ENCODE measurements at places on chromosomes 7 and 10. TPM values are rescaled to one million over a fixed set of nuclear protein-coding genes. Genes with fewer than 3 reads are reported as not detected.

DNA sequence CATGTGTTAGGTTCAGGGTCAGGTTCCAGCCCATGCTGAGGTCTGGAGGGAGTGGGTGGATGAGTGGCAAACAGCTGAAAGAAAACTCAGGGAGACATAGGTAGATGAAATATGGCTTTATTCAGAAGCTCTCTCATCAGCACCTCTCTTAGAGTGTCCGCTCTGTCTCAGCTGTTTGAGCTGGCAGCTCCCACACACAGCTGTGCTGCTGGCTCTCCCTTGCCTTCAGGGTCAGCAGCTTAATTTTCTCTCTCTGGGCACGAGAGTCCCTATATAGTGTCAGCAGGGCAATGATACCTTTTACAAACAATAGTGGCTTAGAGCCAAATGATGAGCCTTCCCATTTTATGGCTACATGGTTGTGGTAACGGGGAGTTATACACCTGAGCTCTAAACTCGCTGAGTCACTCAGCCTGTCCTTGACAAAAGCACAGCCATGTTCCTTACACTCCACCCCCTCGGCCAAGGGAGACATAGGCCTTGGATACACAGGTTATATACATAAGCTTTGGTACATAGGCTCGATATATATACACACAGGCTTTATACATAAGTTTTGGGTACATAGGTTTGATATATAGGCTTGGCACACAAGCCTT lies 10.4 kb downstream of the RNF133 start:
- DNase-seq = no peak

GRCh38 chr7:140062118-140062527 lies 628 bp downstream of the PARP12 start:
- DNase-seq = peak; percentile 30

DNA sequence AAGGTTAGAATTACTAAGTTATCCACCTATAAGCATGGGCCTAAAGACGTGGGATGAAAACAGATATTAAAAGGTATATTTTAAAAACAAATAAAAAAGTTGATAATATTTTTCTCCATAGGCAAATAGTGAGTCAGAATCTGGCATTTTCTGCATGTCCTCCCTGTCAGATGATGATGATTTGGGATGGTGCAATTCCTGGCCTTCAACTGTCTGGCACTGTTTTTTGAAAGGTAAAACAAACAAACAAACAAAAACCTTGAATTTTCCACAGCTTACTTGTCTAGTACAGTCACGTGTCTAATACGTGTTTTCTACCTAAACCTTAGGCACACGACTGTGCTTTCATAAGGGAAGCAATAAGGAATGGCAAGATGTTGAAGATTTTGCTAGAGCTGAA lies 17.4 kb downstream of the HBP1 start:
- DNase-seq = no peak

GRCh38 chr7:29878081-29878688 lies 71.9 kb downstream of the WIPF3 start:
- DNase-seq = peak; percentile 66

GRCh38 chr7:91915401-91916050 lies 25.1 kb upstream of the AKAP9 start:
- no peak for DNase-seq

DNA sequence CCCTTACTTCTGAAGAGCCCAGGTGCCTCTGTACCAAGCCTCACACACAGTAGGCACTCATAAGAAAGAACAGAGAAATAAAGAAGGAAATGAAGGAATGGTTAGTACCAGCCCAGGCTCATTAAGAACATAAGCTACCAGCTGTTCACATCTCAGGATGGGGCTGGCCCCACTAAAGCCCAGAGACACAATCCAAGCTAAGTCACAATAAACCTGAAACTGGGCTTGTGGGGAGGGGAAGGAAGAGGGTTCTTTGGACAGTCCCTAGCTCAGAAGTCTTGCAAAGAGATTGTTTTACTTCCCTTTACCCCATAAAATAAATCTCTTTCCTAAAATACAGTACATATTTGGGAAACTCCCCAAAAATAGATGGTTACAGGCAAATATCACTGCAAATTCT lies 24.3 kb downstream of the FBXW4 start:
- no peak for DNase-seq

DNA sequence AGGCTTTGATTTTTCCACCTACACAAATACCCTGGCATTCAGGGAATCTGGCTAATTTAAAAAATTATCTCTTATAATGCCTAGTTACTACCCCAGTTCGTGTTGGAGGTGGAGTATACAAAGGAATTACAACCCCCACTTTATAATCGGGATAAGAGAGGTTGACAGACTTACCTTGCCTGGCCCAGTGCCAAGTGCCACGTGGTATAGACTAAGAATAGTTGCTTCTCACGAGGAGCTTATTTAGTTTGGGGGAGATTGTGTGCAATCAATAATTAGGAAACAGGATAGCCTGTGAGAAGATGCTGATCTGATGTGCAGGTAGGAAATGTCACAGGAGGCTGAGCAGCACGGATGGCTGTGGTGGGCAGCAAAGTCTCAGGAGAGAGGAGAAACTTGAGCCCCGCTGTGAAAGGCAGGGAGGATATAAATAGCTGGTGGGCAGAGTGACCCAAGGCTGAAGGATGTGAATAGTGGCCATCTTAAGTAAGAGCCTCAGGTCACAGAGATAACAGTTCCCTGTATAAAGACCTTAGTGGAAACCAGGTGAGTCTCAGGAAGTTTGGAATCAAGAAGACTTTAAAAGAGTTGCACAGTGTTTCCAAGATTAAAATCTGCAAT lies 11.3 kb upstream of the ATXN7L1 start:
- no peak for DNase-seq

GRCh38 chr7:121080913-121081326 lies 92.4 kb downstream of the CPED1 start:
- no peak for DNase-seq

DNA sequence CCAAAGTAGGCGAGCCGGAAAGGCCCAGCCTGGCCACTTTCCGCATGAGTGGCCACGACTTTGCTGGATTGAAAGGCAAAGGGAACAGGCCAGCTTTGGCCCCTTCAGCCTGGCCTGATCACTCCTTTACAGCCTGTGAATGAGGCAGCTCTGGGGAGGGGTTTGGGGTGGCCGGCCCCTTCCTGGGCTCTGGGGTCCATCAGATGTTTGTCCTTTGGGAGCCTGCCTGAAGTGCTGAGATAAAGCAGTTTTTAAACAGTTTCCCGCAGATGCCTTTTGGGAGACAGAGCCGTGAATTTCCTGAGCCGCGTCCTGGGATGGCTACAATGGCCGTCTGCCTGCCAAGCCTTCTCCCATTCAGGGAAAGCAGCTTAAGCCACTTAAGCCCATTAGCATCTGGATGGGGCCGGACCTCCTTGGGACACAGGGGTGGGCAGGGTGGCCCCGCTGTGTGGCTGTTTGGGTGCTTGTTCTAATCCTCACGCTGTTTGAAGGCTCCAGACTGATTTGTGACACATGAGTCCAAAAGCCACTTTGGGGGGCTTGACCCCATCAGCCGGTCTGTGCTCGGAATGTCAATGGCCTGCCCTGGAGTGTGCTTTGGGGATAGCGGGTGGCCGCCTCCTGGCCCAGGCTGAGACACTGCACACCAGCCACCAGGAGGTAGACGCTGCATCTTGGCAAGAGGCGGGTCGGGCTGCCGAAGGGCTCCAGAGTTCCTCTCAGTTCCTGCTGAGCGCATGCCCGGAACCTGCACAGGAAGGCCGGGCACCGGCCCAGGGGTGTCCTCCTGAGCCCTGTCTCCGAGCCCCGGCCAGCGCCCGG lies 38.9 kb downstream of the NKX6-2 start:
- no peak for DNase-seq

GRCh38 chr7:71625545-71625944 lies 493.6 kb downstream of the GALNT17 start:
- DNase-seq = no peak

- DNase-seq = no peak
Measured at GRCh38 chr7:158561659-158562058, 26.0 kb downstream of the PTPRN2 start.

GRCh38 chr7:32164341-32164996 lies 94.3 kb upstream of the PDE1C start:
- DNase-seq = peak; percentile 66

- peak; percentile 55 for DNase-seq
Measured at GRCh38 chr10:10911471-10911921, 106.2 kb upstream of the CELF2 start.

DNA sequence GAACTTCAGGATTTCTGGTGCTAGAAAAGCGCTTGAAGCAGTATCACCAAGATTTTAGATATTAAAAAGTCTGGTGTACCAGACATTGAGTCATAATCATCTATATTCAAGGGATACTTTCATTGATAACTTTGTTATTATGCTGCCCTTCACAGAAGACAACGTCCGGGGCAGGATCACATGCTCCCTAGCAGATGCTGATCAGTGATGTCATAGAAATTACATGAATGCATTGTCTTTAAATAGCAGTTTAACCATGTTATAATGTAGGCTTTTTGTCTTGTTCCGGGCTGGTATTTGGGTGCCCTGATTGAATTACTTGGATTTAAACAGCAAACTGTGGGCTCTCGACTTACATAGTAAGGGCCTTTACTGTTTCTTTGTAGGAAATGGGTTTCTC lies 54.0 kb downstream of the VWA2 start:
- no peak for DNase-seq

GRCh38 chr7:25494896-25495295 lies 266.6 kb upstream of the NPVF start:
- DNase-seq = no peak

- DNase-seq = no peak
Measured at GRCh38 chr7:113730309-113730955, 188.4 kb downstream of the PPP1R3A start.

Gene HGF
- total RNA-seq = not detected

Gene COG5
- total RNA-seq = 34.1 TPM

Gene UCN3
- total RNA-seq = not detected

Gene SLC39A12
- total RNA-seq = not detected

Gene PRTFDC1
- 49.8 TPM for total RNA-seq
